ENCODE measurements at places on chromosomes 7 and 10.

DNA sequence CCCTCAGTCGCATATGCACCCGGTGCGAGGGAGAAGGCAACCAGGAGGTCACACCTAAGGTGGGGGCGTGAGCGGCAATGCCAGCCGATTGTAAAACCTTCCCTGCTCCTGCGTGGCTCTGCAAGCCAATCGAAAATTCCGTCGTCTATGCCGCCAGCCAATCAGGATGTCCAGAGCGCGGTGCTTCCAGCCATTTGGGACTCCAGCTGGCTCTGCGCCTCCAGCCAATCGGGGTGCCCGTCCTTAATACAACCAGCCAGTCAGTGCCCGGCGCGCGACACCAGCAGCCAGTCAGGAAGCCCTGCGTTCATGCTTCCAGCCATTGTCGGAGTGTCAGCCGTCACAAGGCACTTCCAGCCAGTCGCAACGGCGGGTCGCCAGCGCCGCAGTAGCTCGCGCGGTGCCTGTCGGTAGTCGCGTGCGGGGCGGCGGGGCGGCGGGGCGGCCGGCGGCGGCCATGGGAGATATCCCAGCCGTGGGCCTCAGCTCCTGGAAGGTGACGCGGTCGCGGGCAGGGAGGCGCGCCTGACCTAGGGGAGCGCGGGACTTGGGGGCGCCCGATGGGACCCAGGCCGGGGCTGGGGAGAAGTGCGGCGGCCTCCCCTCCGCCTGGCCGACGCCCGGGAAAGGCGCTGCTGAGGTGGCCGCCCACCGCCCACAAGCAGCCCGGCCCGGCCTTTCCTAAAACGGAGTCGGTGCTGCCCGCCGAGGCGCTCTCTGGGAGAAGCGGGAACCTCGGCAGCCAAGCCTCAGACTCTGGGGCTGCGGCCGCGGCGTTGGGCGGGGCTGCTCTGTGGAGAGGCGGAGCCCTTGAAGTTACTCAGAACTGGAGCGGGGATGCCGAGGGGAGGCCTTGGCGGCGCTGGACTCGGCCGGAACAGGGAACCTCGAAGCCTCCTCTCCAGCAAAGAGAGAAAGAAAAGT is at the start of gene AKR1E2:
AKR1E2 (plus strand) TSS at position 340 of the 924 bp plus-strand sequence; CDS start at position 458, 118 bp downstream.
- ATAC-seq, result peak; percentile 90

- peak; percentile 30 for ATAC-seq
These were observed 131.1 kb upstream of the CDK1 start for GRCh38 chr10:60646966-60647796.

GRCh38 chr7:50266635-50267386 is 37.7 kb upstream of the IKZF1 start:
- ATAC-seq, result peak; percentile 71

- ATAC-seq, result no peak
These were observed 29.9 kb downstream of the LRRC20 start for GRCh38 chr10:70352401-70353097.

DNA sequence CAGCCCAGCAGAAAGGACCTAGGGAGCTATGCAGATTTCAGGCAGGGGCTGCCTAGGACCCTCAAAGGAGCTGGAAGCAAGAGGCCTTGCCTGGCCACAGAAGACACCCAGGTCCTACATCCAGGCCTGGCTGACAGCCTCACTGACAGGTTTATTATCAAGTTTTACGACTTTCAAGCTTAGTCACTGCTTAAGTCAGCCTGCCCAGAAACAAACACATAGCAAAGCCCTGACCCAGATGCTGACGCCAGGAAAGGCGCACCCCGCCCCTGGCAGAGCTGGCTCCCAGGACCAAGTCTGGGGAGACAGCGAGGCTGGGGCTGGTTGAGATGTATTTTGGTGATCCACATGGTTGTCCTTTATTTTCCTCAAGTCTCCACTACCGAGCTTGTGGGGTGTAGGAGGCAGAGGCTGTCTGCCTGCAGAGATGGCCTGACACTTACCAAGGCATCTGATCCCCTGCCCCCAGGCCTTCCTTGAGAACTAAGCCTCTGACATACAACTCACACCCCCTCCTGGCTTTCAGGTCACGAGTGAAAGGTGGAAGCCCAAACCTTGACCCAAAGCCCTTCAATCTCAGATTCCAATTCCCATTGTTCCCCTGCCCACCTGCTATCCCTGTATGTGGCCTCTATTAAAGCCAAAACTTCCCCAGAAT is 80.7 kb upstream of the EMX2 start:
- ATAC-seq, result peak; percentile 77

DNA sequence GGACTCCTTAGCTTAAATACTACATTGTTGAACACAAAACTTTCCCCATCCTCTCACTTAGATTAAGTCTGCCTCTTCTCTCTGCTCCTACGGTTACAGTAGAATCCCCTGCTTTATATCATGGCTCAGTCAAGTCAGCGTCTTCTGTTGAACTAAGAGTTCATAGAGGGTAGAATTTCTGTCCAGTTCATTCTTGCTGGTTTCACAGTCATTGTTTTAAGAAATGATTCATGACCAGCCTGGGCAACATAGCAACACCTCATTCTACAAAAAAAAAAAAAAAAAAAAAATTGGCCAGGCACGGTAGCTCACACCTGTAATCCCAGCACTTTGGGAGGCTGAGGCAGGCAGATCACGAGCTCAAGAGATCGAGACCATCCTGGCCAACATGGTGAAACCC is 3.7 kb upstream of the ZFYVE27 start:
- no peak for ATAC-seq

GRCh38 chr7:78788464-78788863 is 665.0 kb downstream of the MAGI2 start:
- ATAC-seq, result no peak

Data from motor neuron (in vitro differentiated cells).